ENCODE measurements at places on chromosomes 12 and 14.

DNA sequence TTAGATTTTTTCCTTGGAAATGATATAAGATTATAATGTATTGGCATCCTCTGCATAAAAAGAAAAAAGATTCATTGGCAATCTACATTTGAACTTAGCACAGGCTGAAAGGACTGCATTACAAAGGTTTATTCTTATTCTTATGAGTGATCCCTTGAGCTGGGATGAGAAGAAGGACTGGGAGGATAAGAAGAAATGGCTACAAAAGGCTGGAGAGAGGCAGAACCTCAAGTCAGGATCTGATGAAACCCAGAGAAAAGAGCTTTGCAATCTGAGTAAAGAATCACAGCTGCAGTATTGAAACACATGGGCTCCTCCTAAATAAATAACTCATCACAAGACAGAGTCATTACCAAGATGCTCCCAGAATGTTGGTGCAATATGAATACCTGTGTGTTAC lies 1635.4 kb upstream of the FLRT2 start:
- DNase-seq: no peak

- no peak for DNase-seq
Observed at GRCh38 chr14:23062002-23062401, 4.7 kb upstream of the CDH24 start.

- DNase-seq: no peak
Observed at GRCh38 chr12:130602251-130602650, 113.8 kb downstream of the RIMBP2 start.

GRCh38 chr12:46369474-46370379 lies 2.8 kb downstream of the SLC38A2 start:
- DNase-seq: no peak

DNA sequence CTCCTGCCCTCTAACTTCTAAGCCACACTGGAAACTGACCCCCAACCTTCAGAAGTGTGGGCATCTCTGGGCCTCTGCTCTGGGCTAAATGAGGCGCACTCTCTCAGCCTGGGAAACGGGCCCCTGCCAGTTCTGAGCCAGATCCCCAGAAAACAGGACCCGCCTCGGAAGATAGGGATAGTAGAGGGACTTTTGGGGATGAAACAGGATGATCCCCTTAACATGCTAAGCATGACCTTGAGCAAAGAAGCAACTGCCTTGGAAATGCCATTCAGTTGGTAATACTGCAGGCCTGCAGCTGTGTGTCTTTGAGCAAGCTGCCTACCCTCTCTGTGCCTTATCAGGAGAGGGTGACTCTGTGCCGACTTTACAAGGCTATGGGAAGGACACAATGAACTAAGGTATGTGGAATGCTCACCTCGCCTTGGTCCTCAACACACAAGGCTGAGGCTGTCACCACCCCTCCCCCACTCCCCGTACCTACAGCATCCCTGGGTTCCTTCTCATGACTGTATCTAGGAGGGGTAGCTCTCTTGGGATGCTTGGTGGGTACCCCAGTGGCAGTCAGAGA lies 54.0 kb downstream of the NCOR2 start:
- DNase-seq: no peak

Data from germinal center (tissue), 1 donor.